Coronary artery (tissue), 2 donors: ENCODE measurements at places on chromosomes 16 and 17.
A peak's percentile ranks its signal among the peaks of the same experiment; 100 is the strongest.

DNA sequence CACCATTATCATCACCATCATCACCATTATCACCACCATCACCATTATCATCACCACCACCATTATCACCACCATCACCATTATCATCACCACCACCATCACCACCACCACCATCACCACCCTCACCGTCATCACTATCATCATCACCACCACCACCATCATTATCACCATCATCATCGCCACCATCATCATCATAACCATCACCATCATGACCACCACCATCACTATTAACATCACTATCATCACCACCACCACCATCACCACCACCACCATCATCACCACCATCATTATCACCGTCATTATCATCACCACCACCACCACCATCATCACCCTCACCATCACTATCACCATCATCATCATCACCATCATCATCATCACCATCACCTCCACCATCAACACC lies 9.1 kb downstream of the FOXL1 start:
- no peak for DNase-seq

- DNase-seq: no peak
Observed at GRCh38 chr17:6392609-6393350, 42.1 kb downstream of the AIPL1 start.

DNA sequence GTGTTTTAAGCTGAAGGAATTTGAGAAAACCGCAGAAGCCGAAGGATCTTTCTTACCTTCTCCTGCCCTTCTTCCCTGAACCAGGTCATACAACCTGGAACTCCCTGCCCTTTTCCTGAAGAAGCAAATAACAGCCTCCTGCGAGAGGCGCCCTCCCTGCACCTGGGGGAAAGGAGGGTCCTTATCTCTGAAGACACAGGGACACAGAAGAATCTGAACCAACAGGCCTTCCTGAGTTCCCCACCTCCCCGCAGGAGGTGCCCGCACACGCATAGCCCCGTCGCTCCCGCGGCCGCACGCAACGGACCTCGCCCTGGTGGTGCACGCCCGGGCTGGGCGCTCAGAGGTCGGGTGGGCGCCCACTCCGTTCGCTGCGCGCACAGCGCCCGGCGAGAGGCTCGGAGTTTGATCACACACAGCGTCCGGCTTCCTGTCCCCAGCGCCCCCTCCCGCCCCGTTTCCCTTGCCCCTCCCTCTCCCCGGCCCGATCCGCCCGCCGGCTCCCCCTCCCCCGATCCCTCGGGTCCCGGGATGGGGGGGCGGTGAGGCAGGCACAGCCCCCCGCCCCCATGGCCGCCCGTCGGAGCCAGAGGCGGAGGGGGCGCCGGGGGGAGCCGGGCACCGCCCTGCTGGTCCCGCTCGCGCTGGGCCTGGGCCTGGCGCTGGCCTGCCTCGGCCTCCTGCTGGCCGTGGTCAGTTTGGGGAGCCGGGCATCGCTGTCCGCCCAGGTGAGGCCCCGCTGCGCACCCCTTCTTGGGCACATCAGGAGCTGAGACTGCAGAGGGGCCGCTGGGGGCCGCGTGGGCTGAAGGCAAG lies at the start of gene TNFSF12:
TSS of gene TNFSF12 (plus strand) at position 474 of the 816 bp plus-strand sequence. CDS start at position 570, 96 bp downstream.
- peak; percentile 78 for DNase-seq

DNA sequence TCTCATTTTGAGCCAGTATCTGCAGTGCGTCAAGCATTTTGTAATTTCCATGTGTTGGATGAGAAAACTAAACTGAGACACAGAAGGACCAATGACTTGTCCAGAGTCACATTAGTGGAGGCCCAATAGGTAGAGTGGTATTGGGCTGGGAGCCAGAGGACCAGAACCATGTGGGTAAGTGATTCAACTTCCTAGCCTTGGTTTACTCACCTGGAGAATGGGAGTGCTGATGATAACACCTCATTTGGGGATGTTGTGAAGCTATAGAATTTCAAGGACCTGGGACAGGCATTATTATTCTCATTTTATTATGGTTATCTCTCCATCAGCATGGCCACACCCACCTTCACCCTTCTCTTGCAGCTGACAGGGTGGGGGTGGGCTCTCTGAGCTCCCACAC lies 8.1 kb downstream of the CPNE2 start:
- DNase-seq: no peak

- no peak for DNase-seq
Observed at GRCh38 chr16:64679976-64680690, 441.7 kb downstream of the CDH11 start.

- DNase-seq: no peak
Observed at GRCh38 chr16:67910158-67910557, 17.1 kb downstream of the PSKH1 start.
